Dermis blood vessel endothelial cell (primary cell): ENCODE measurements at places on chromosomes 5 and 9. TPM values are rescaled to one million over a fixed set of nuclear protein-coding genes. Genes with fewer than 3 reads are reported as not detected.

Gene SWI5
- 26.9 and 29.1 TPM in 2 replicates for total RNA-seq

Gene TIMD4
- not detected in 2 replicates for total RNA-seq

Gene TTC23L
- under 0.01 TPM in 1 of 2 replicates, not detected in the other for total RNA-seq

Gene C9
- total RNA-seq = 0.34 TPM in 1 of 2 replicates, not detected in the other

Gene SLC36A2
- not detected in 2 replicates for total RNA-seq

Gene HNRNPAB
- total RNA-seq = 55.0 and 64.6 TPM in 2 replicates

Gene STKLD1
- 0.47 and 1.2 TPM in 2 replicates for total RNA-seq

Gene SLC46A2
- total RNA-seq = not detected in 2 replicates

Gene NOL6
- 15.5 and 30.2 TPM in 2 replicates for total RNA-seq

Gene NUTM2F
- not detected in 2 replicates for total RNA-seq

Gene SPATA31C1
- total RNA-seq = not detected in 2 replicates

Gene EPB41L4A
- total RNA-seq = 33.5 and 48.5 TPM in 2 replicates

Gene PCDHGA12
- 4.1 and 4.6 TPM in 2 replicates for total RNA-seq

Gene STPG3
- total RNA-seq = 0.34 TPM in 1 of 2 replicates, not detected in the other

Gene PCDHB15
- 0.65 and 1.0 TPM in 2 replicates for total RNA-seq

Gene TBCA
- total RNA-seq = 74.4 and 84.8 TPM in 2 replicates

Gene RMRP
- total RNA-seq = 9,128 and 10,291 TPM in 2 replicates

Gene ENC1
- total RNA-seq = 26.2 and 32.2 TPM in 2 replicates

Gene PCDHB4
- 0.17 and 0.19 TPM in 2 replicates for total RNA-seq

Gene FREM1
- under 0.01 TPM in 1 of 2 replicates, not detected in the other for total RNA-seq

Gene AFAP1L1
- total RNA-seq = 234 and 264 TPM in 2 replicates

Gene INSL4
- not detected in 2 replicates for total RNA-seq

Gene IL4
- not detected in 2 replicates for total RNA-seq

Gene MYMK
- total RNA-seq = not detected in 2 replicates
